ENCODE measurements at places on chromosomes 16 and 17. TPM values are rescaled to one million over a fixed set of nuclear protein-coding genes. Genes with fewer than 3 reads are reported as not detected.

- H3K4me3 ChIP-seq, result no peak overlapping the region
- no peaks in the 10 kb centered on the region for H3K27me3 ChIP-seq
- DNase-seq, result peak; percentile 93
- H3K36me3 ChIP-seq, result peaks cover 81% of the 10 kb centered on the region
- H3K4me1 ChIP-seq, result peaks cover 18% of the 10 kb centered on the region
These were observed 558 bp downstream of the SOX15 start for GRCh38 chr17:7589204-7589868.

DNA sequence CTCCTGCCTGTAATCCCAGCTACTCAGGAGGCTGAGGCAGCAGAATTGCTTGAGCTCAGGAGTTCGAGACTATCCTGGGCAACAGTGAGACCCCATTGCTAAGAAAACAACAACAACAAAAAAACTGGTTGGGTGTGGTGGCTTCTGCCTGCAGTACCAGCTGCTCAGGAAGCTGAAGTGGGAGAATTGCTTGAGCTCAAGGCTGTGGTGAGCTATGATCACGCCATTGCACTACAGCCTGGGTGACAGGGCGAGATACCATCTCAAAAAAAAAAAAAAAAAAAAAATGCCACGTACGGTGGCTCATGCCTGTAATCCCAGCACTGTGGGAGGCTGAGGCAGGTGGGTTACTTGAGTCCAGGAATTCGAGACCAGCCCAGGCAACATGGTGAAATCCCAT is 34.1 kb downstream of the NME2 start:
- no peak overlapping the region for H3K4me3 ChIP-seq
- no peak for DNase-seq
- peaks cover 98% of the 10 kb centered on the region for H3K36me3 ChIP-seq
- no peak overlapping the region for H3K27ac ChIP-seq
- peaks cover 6% of the 10 kb centered on the region for H3K4me1 ChIP-seq

GRCh38 chr16:55501549-55502322 is 7.1 kb upstream of the LPCAT2 start:
- no peaks in the 10 kb centered on the region for H3K36me3 ChIP-seq
- no peak overlapping the region for H3K4me3 ChIP-seq
- no peaks in the 10 kb centered on the region for H3K4me1 ChIP-seq
- DNase-seq, result no peak

DNA sequence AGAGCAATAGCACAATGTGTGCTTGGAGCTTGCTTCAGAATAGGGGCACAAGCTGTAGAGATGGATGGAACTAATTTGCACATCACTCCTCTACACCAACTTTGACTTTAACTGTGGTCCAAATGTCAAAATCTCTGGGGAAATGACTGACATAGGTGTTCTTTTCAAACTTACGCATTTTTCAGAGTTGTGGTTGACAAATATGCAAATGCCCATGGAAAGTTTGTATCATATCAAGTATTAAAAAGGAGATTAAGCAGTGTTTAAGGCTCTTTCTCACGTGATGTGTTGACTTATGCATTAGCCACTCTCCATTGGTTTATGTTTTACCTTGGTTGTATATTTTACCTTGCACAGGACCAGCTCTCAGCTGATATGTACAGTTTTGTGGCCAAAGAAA is 77.1 kb downstream of the ELAC2 start:
- H3K36me3 ChIP-seq, result no peaks in the 10 kb centered on the region
- no peak overlapping the region for H3K4me3 ChIP-seq
- no peaks in the 10 kb centered on the region for H3K27me3 ChIP-seq
- no peaks in the 10 kb centered on the region for H3K4me1 ChIP-seq
- no peak for DNase-seq

The CACNA1H gene
- total RNA-seq, result 2.1 TPM

The CD79B gene
- 213 TPM for total RNA-seq
